ENCODE measurements at places on chromosomes 5 and 9. TPM values are rescaled to one million over a fixed set of nuclear protein-coding genes. Genes with fewer than 3 reads are reported as not detected.

DNA sequence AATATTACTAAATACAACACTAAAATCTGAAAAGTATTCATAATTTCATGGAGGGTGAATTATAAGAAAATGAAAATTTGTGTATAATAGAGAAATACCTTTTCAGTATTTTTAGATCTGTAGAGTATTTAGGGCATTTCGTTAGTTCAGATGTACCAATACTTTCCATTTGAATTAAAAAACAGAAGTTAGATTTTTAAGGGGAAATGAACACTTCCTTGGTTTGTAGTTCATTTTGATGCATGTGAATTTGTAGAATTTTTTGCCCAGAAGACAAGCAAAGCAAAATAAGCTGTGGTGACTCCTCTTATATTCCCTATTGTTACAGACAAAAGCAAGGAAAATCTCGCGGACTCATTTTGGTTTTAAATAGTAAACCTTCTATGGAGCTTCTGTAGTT is 209.0 kb upstream of the RPS23 start:
- peaks cover 3% of the 10 kb centered on the region for H3K27me3 ChIP-seq
- H3K36me3 ChIP-seq, result no peaks in the 10 kb centered on the region
- H3K4me1 ChIP-seq, result no peaks in the 10 kb centered on the region
- no peak for DNase-seq

DNA sequence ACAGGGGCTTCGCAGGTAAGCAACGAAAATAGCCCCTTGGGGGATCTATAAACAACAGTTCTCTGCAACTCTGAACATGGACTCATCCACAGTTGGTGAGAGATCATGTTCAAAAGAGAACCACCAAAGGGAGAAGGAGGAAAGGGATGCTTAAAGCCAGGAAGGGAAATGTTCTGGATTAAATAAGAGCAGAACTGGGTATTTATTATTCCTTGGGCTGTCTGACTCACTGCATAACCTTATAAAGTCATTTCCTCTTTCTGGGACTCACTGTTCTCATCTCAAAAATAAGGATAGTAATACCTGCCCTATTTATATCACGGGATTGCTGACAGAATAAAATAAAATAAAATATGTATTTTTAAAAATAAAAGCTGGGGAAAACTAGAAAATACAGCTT is 11.2 kb upstream of the MARCHF3 start:
- no peaks in the 10 kb centered on the region for H3K27me3 ChIP-seq
- no peaks in the 10 kb centered on the region for H3K36me3 ChIP-seq
- no peaks in the 10 kb centered on the region for H3K4me1 ChIP-seq
- DNase-seq, result no peak
- H3K27ac ChIP-seq, result no peak overlapping the region
- no peak overlapping the region for H3K4me3 ChIP-seq

The PRDM9 gene
- not detected for total RNA-seq

The SCGB3A1 gene
- total RNA-seq, result 42.7 TPM

DNA sequence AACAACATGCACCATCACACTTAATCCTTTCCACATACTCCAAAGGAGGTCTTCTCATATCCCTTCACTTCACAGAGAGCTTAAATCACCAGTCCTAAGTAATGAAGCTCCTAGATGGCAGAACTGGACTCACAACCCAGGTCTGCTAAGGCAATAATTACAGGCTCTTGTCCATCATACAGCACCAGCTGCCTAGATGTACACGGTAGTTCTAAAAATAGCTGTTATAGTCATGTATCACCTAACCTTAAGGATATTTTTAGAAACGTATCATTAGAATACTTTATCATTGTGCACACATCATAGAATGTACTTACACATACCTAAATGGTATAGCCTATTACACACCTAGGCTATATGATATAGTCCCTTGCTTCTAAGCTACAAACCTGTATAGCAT is 644.6 kb upstream of the RGMB start:
- DNase-seq, result no peak
- no peak overlapping the region for H3K4me3 ChIP-seq
- no peaks in the 10 kb centered on the region for H3K36me3 ChIP-seq

The SLC6A18 gene
- total RNA-seq, result not detected

DNA sequence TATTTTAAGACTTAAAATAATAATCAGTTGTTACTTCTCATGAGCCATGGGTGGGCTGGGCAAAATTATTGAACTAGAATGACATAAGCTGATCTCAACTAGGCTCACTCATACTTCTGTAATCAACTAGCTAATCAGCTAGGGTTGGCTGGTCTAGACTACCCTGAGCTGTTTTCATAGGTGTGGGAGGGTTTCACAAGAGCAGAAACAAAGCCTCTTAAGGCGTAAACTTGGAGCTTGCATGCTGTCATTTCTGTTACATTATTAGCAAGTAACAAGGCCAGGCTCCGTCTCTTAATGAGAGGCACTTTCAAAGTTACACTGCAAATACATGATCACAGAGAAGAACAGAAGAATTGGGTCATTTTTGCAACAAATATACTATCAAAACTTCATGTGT is 57.2 kb upstream of the GHR start:
- no peaks in the 10 kb centered on the region for H3K36me3 ChIP-seq
- H3K4me3 ChIP-seq, result no peak overlapping the region
- no peak for DNase-seq
- no peaks in the 10 kb centered on the region for H3K4me1 ChIP-seq

DNA sequence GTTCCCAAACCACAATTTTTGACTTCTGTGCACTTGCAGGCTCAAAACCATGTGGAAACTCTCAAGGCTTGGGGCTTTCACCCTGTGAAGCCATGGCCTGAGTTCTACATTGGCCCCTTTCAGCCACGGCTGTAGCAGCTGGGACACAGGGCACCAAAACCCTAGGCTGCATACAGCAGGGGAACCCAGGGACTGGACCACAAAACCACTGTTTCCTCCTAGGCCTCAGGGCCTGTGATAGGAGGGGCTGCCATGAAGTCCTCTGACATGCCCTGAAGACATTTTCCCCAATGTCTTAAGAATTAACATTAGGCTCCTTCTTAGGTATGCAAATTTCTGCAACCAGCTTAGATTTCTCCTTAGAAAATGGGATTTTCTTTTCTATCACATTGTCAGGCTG is 312.1 kb upstream of the TUSC1 start:
- no peaks in the 10 kb centered on the region for H3K4me1 ChIP-seq
- H3K4me3 ChIP-seq, result no peak overlapping the region
- no peaks in the 10 kb centered on the region for H3K27me3 ChIP-seq
- no peak for DNase-seq

The SLC6A3 gene
- total RNA-seq, result 0.27 TPM

DNA sequence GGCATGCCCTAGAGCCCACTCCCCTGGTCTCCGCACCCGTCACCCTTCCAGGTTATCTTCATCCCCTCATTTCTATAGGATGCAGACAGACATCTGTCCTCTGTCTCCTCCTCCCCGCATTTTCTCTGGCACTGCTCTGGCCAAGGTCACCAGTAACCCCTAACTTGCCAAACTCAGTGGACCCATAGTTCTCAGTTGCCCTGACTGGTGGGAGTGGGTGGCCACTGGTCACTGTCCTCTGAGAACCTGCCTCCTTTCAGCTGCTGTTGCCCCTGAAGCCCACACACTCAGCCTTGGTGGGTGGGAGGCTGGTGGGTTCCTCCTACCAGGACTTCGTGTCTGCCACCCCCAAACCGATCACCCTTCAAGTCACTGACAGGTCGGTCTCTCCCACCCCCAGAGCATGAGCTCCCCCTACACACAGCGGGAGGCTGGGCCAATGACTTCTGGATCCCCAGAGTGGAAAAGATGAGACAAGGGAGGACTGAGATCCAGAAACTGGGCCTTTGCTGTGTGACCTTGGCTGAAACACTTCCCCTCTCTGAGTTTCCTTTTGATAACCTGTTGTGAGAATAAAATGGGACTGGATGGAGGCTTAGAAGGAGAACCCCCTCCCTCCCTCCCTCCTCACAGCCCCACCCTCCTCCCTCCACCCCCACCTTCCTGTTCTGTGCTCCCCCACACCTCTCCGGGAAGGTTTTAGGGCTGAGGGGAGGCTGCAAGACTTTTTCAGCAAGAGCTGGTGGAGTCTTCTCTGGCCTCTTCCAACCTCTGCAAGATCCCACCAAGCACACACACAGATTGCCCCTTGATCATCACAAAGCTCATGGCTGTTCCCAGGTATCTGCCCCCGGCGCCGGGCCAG is 2.4 kb upstream of the DBN1 start:
- H3K27ac ChIP-seq, result peak overlapping the region; percentile 85
- H3K27me3 ChIP-seq, result no peaks in the 10 kb centered on the region
- peaks cover 71% of the 10 kb centered on the region for H3K4me1 ChIP-seq
- DNase-seq, result no peak

GRCh38 chr5:111135363-111135762 is 43.2 kb downstream of the WDR36 start:
- no peaks in the 10 kb centered on the region for H3K4me1 ChIP-seq
- no peak overlapping the region for H3K4me3 ChIP-seq
- H3K27me3 ChIP-seq, result no peaks in the 10 kb centered on the region
- no peak for DNase-seq
- H3K36me3 ChIP-seq, result no peaks in the 10 kb centered on the region

DNA sequence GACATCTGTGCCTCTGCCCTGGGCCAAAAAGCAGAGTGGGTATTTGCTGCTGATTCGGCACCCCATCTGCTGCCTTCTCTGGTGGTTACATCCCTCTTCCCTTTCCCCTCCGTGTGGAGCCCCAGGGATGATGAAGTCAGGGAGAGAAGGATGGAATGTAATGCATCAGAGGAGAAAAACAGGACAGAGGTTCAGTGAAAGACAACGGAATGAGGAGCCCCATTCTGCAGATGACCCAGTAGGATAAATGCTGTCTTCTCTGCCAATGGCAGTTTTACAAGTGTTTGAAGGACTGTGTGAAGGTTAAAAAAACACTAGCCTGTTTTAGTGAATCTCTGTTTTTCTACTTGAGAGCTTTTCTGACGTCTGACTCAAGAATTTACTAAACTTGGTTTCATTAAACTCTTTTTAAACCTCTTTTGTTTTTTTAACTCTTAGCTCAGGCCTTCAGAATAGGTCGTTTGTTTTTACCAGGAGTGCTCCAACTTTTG is 86.3 kb downstream of the NLN start:
- H3K4me3 ChIP-seq, result no peak overlapping the region
- no peak overlapping the region for H3K27ac ChIP-seq
- no peaks in the 10 kb centered on the region for H3K27me3 ChIP-seq
- DNase-seq, result no peak
- H3K36me3 ChIP-seq, result peaks cover 5% of the 10 kb centered on the region

DNA sequence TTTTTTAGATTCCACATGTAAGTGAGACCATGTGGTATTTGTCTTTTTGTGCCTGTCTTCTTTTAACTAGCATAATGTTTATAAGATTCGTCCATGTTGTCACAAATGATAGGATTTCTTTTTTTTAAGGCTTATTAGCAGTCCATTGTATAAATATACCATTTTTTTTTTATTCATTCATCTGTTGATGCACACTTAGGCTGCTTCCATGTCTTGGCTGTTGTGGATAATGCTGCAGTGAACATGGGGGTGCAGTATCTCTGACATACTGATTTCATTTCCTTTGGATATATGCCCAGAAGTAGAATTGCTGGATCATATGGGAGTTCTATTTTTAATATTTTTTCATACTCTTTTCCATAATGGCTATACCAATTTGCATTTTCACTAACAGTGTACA is 48.7 kb downstream of the KIAA1958 start:
- H3K4me1 ChIP-seq, result peaks cover 12% of the 10 kb centered on the region
- no peaks in the 10 kb centered on the region for H3K27me3 ChIP-seq
- no peak overlapping the region for H3K4me3 ChIP-seq
- peaks cover 5% of the 10 kb centered on the region for H3K36me3 ChIP-seq
- no peak for DNase-seq

The GHR gene
- not detected for total RNA-seq

Measured in naive thymus-derived CD8-positive, alpha-beta T cell (primary cell).